Naive thymus-derived CD8-positive, alpha-beta T cell (primary cell): ENCODE measurements at places on chromosomes 13 and 19.

- no peak for DNase-seq
These were observed 7.2 kb downstream of the ADGRE2 start for GRCh38 chr19:14770944-14771839.

- DNase-seq: no peak
These were observed 1394.3 kb upstream of the SLC10A2 start for GRCh38 chr13:104460554-104460953.

DNA sequence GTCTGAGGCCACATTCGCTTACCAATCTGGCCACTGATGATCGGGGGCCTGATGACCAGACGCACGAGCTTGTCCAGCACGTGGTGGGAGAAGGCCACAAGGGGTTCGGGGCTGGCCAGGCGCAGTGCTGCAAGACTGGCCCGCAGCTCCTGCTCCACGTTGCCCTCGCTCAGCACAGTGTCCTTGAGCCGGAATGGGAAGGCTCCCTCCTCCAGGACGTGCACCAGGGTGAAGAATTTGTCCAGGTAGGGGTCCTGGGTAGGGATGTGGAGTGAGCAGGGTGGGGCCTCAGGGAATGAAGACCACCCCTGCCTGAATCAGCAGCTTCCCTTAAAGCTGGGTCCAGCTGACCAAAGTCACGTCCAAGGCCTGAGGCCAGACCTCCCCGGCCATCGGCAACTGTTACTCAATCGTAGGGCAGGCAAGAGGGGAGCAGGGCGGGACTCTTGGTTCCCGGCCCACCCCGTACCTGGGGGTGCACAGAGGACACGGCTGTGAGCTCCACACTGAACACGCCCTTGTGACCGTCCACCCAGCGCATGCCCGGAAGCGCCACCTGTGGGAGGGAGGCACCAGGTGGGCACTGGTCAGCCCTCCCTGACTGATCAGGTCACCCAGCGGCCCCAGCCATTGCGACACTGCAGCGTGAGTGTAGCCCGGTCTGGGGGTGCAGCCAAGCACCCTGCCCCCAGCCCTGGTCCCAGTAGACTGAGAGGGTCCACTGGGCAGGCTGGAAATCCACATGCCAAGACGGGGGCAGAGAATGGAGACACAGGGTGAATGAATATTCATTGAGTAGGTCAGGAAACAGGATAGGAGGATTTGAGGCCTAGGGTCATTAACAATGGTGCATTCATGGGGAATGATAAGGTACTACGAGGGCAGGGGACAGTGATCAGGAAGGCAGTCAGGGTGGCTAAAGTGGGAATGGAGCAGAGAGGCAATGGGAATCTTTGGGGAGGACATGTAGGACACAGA is 2.8 kb upstream of the ANGPTL8 start:
- no peak for DNase-seq

GRCh38 chr19:14559916-14560775 is 11.7 kb downstream of the NDUFB7 start:
- no peak for DNase-seq

DNA sequence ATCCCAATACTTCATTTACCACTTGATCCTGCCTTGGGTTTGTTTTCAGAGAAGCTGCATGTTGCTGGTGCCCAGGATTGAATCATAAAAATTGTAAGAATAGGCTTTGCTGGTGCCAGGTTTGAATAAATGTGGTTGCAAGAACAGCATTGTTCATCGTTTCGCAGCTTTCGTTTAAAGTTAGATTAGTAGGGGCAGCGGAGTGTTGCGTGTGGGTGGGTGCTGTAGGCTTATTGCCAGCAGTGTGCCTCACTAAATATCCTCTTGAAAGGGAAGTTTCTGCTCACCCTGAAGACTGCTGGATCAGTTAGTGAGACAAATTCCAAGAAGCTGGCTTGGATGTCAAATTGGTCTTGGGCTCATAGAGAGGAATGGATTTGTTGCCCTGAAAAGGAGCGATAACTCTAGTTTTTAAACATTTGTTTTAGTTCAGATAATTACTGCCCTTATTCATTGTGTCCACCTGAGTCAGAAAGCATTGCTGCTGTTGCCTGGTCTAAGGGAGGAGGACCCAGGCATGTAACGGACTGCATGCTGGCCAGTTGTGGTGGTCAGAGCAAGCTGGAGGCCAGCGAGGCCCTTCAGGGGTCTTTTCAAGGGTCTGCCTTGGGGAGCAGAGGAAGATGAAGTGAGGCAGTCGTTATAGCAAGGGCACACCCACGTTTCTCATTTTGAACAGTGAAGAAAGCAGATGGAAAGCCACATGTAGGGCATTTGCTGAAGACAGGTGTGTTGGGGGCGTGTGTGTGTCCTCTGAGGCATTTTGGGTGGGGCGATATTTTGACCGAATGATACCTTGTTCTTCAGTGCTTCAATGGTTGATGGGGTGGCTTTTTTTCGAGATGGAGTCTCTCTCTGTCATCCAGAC is 8.5 kb downstream of the ILF3 start:
- DNase-seq: no peak

- DNase-seq: no peak
These were observed 769.9 kb upstream of the SLITRK6 start for GRCh38 chr13:86569119-86569518.

GRCh38 chr13:37226971-37227370 is 121.5 kb upstream of the CSNK1A1L start:
- no peak for DNase-seq

DNA sequence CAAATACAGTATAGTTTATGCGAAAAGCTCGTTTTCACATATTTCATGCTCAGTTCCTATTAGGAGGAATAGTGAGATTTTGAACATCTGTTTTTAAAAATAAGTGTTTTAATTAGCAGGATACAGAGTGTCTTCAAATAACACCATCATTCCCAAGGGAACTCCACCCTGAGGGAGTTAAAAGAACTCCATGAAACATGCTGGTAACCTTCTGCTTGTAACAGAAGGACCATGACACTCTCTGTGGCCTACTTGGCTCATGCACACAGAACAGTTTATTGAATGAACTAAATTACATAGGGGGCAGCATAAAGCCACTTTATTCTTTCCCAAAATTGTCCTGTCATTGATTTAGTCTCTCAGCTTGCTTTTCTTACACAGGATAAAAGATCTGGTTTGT is 809.5 kb upstream of the SLITRK6 start:
- no peak for DNase-seq

DNA sequence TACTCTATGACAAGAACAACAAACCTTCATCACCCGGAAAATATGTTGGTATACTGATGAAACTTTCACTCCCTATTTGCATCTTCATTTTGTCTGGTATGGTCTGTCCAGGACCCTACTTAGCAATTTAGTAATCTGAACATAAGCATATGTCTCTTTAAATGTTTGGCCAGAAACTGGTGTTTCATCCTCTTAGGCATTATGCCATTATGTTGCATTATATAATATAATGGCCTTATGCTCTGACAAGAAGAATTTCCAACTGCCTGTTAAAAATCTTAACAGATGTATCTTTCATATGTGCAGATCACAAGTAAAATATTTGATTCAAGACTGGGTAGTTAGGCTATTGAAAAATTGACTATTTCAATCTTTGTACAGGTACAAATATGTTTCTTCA is 610.6 kb upstream of the PRR20A start:
- DNase-seq: no peak

GRCh38 chr13:35483761-35484160 is 7.3 kb upstream of the MAB21L1 start:
- DNase-seq: no peak

GRCh38 chr13:20064128-20064527 is 96.7 kb downstream of the GJA3 start:
- DNase-seq: no peak

- DNase-seq: no peak
These were observed 70.0 kb downstream of the INSR start for GRCh38 chr19:7224209-7224686.

DNA sequence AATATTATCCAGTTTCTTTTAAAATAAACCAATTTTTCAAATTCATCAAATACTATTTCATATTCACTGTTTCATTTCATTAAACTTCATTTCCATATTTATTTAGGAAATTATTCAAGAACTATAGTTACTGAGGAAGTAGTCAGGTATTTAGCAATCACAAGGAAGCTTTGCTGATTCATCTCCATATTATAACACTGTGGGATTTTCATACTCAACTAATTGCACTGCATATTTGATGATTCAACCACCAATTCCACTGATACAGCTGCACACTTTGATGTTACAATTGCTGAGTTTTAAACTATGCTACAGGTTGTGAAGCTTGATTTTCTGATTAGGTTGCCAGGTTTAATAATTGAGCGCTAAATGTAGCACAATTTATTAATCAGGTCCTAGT is 556.8 kb upstream of the SLITRK1 start:
- no peak for DNase-seq

- DNase-seq: peak; percentile 63
These were observed 630 bp downstream of the RNF126 start for GRCh38 chr19:662207-662961.

DNA sequence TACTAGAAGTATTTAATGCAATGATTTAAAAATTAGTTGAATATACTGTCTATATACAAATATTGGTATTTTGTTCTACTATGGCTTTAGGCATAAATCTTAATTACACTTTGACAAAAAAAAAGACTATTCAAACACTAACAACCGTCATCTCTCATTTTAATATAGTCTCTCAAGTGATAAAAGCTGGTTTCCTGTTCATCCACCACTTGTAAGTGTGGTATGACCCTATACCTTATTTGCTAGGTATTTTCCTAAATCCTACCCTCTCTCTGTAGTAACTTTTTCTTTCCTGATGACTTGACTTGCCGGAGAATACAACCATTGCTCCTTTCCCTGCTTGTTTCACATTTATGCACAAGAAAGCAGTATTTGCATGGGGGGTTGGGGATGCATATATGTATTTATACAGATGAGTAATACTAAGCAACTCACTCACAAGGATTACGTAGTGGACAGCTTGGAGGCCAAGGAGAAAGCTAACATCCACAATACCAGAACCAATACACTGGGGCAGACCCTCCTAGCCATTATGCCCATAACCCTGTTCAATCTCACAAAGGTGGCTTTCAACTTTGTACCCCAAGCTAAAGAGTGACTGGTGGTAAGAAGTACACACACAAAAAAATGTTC is 12.7 kb upstream of the EFNB2 start:
- no peak for DNase-seq

- DNase-seq: no peak
These were observed 23.5 kb downstream of the RASA3 start for GRCh38 chr13:114108894-114109293.

- DNase-seq: no peak
These were observed 7.9 kb downstream of the MLLT1 start for GRCh38 chr19:6271721-6272410.

GRCh38 chr13:38369058-38369457 is 19.4 kb downstream of the UFM1 start:
- no peak for DNase-seq
